ENCODE measurements at places on chromosomes 7 and 10.
A peak's percentile ranks its signal among the peaks of the same experiment; 100 is the strongest.

DNA sequence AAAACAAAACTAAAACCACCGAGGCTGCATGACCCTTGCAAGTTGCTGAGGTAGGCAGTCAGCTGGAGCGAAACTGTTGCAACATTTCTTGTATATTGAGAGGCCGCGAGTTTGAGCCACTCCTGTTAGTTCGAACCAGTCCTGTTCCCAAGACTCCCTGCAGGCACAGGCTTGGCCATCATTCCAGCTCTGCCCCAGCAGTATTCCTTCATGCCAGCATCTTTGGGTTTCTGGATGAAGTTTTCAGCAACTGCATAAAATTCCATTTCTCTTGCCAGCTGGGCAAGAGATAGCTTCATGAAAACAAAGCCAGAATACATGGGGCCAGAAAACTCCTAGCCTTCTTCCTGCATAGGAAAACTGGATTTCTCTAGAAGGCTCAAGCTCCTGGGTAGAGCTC is 207.6 kb downstream of the FRMD4A start:
- peak; percentile 3 for DNase-seq

DNA sequence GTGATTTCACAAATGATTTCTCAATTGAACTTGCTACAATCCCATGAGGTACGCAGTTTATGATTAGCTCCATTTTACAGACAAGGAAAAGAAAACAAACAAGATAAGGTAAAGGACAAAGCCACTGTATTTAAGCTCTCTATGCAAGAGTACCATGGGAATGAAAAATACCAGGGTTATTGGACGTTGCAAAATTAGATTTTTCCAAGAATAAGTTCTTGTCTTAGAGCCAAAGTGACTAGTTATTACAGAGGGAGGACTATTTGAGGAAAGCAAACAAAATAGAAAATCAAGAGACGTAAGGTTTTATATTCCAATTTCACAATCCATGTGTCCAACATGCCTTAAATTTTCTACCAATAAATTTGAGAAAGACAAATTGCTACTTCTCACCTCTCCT is 97.9 kb upstream of the PTN start:
- DNase-seq = peak; percentile 54

DNA sequence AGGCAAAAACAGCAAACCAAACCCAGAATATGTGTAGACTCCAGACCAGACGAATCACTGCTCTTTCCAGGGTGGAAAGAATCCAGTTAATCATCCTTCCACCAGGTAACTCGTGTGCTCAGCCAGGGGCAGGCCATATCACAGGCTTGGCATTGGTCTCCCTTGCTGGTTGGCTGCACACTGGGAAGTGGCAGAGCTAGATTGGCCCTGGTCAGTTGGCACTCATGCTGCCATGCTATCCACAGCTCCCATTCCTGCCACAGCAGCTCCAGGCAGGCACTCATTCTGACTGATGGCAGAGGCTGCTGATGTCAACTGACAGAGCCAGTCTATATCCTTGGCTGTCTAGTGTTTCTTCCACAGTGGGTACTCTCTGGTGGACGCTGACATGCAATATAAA is 9.7 kb upstream of the GDF10 start:
- no peak for DNase-seq

DNA sequence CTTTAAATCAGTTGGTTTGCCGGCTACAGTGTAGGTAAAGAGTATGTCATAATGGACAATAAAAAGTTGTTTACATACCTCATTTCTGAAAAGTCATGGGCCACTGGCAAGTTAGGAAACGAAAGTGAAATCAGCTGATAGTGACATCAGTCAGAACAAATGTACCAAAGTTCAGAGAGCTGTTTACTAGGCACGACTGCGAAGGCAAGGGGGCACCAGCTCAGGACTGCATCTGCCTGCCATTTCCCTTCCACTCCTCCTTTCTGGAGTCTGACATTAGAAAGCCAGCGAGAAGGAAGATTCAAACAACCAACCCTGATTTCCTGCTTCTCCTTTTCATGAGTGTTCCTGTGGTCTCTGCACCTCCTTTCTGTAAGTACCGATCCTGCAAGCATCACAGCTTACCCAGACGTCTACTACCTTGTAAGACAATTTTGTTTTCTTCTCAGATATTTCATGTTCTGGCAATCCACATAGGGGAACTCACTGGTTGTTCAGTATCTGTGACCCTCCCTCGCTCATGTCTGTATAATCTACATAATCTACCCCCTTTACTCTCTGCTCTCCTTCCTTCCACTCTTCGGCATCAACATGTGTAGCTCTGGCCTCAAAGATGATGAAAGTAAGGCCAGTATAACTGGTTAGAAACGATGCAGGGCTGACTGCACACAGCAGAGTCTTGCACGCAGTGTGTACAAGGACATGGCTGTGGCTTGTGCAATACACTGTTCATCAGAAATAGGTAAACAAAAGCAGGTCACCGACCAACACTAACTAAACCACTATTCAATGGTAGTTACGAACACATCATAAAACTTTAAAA is at the start of gene TMEM140:
TSS of gene TMEM140 (plus strand) at position 174 of the 823 bp plus-strand sequence. CDS start 16,370 bp downstream, outside the sequence.
- peak; percentile 63 for DNase-seq

DNA sequence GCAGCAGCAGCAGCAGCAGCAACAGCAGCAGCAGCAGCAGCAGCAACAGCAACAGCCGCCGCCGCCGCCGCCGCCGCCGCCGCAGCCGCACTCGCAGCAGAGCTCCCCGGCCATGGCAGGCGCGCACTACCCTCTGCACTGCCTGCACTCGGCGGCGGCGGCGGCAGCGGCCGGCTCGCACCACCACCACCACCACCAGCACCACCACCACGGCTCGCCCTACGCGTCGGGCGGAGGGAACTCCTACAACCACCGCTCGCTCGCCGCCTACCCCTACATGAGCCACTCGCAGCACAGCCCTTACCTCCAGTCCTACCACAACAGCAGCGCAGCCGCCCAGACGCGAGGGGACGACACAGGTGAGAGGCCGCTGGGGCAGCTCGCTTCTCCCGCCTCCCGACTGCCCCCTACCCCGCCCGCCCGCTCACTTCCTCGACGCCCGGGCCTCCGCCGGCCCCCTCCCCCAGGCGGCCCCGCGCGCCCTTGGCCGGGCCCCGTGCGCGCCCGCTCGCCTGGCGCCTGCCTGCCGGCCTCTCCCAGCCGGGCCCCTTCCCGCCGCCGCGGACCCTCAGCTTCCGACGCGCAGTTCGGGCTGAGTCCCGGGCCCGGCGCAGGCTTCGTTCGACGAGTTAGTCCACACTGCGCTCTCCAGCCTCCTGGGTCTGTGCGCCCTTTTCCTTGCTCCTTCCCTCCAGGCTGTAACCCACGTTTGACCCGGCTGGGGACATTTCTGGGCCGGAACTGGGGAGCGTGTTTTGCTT is 882 bp downstream of the DLX6 start:
- peak; percentile 31 for DNase-seq

- DNase-seq = peak; percentile 49
Observed at GRCh38 chr7:24129597-24129996, 154.4 kb upstream of the NPY start.

- DNase-seq = no peak
Observed at GRCh38 chr10:84012831-84013458, 126.4 kb upstream of the GHITM start.

DNA sequence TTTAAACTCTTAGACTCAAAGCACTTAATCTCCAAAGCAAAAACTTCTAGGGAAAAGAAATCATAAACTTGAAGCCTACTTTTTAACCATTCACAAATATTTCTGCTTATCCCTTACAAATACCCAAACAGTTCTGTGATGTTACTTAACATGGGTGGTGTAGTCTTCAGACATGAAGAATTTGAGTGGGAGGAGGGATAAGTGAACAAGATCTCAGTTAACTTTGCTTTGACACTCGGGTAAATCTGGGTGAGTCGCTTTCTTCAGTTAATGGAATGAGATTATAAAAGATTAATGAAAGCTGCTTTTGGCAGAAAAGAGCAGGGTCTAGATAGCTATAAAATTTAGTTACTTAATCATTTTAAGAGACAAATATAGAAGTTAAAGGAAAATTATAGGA is 47.5 kb downstream of the RNF133 start:
- DNase-seq = no peak

GRCh38 chr10:46057038-46057437 is 11.0 kb upstream of the MSMB start:
- no peak for DNase-seq

GRCh38 chr7:41984888-41985287 is 252.1 kb downstream of the GLI3 start:
- DNase-seq = peak; percentile 38

DNA sequence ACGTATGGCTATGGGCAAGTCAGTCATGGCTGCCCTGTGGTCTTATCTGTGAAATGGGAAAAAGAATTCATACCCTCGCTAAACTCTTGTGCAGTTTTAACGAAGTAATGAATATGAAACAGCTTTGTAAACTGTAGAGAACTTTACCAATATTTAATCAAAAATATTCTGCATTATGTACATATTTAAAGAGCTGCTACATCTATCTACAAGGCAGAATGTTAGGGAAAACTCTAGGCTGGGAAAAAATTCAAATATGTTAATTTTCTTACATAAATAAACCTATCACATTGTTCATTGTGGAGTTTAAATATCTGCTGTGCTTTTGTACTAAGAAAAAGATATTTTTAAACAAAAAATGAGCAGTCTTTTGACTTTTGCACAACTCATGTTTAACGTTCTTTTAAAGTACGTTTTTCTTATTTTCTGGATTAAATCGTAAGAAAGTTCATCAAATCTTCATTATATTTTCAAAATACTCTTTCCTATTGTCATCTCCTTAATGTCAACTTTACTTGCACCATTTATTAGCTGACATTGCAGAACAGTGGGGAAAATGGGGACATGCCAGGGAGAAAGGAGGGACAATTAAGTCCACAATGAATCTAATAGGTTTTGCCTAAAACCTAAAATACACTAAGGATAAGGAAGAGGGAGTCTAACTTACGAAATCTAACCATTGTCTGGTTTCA is 57.5 kb downstream of the ICA1 start:
- no peak for DNase-seq

DNA sequence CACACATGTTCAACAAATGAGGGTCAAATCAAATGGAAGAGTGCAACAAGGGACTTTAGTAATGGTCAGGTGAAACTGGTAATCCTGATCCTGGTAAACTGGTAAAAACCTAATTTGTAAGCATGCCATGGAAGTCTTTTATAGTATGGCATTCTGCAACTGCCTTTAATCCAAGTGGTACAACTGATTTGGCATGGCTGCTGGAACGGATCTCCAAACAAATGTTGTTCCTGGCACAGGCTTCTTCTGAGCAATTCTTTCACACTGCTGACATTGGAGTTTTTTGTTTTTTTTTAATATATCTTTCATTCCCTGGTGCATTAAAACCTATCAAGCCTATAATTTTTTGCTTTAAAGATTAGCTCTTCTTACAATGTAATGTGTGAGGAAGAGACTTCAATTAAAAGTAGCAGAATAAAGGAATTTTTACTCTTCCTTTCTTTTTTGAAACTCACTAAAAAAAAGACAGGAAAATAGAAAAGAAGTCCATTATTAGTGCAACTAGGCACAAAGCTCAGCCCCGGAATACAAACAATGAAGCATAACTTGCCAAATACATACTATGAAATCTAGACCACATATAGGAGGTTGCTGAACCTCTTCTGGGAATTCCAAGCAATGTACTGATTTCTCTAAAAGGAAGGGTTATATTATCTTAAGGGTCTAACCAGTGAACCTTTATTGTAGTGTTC is 79.3 kb upstream of the OIT3 start:
- DNase-seq = peak; percentile 25

- no peak for DNase-seq
Observed at GRCh38 chr7:151327022-151327421, 14.6 kb upstream of the NUB1 start.

GRCh38 chr7:120079704-120080103 is 193.3 kb upstream of the KCND2 start:
- no peak for DNase-seq
